ENCODE measurements at places on chromosomes 2 and 18.

GRCh38 chr18:58635891-58636290, 7.0 kb upstream of the ALPK2 start:
- no peak for DNase-seq

- no peak for DNase-seq
Observed at GRCh38 chr18:68769461-68769860, 28.4 kb upstream of the CCDC102B start.

- DNase-seq, result no peak
Observed at GRCh38 chr18:33355263-33355662, 85.3 kb downstream of the CCDC178 start.

GRCh38 chr2:205139822-205140463, 542.4 kb upstream of the NRP2 start:
- DNase-seq, result no peak

- no peak for DNase-seq
Observed at GRCh38 chr2:48198371-48198770, 292.1 kb upstream of the FBXO11 start.

DNA sequence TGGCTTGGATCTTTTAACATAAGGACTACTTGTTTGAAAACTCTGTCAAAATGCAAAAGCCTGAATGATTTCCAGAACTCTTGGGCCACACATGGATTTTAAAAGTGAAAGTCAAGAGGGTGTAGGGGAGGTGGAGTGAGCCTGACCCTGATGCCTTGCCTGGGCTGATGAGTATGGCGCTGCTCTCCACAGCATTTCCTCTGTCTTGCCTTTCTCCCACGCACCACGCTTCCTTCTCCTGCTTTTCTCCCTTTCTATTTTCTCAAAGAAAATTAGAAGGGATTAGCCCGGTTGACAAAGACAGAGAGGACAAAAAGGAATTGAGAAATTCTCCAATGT, 207.0 kb upstream of the CCDC68 start:
- DNase-seq, result no peak

DNA sequence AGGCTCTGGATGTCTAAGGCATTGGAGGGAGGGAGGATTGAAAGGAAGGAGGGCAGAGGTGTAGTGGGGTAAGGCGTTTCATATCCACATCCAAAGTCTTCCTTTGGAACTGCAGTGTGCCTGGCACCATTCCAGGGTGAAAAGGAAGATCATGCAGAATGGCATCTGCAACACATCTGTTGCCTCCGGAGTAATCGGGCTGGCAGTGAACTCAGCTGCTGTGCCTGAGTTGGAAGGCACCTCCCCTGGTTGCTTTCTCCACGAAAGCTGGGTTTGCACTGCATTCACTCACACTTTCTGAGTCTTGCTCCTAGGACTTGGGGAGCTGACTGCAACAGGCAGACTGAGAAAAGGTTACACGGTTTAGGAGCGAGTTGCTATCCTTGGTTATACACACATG, 30.3 kb upstream of the SEC11C start:
- no peak for DNase-seq

DNA sequence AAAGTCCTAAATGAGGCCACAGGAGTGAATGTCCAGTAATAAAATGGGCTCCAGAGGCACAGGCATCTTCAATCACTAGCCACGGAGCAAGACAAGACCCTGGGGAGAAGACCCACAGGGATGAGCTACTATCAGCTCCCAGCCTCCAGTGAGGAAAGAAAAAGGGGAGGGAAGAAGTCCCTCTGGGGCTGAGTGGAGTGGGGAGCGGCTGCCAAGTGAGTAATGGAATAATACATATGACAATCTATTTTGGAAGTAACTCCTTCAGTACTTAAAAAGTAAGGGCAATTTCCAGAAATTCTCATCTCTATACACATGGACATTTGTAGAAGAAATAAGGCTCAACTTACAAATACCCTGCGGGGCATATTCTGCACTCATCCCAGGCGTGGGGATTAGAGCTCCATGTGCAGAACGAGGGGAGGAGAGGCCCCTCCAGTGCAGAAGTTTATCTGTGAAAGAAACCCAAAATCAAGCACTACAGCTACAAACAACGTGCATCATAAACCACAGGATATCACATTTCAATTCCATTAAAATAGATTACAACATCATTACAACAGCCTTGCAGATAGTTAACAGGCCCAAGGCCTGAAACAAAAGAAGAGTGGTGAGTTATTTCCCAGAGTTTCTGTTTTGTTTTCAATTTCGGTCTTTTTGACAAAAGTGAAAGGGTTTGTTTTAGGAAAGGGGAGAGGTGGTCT, 84.9 kb downstream of the BCL11A start:
- no peak for DNase-seq

- no peak for DNase-seq
Observed at GRCh38 chr18:62610351-62610700, 87.5 kb downstream of the ZCCHC2 start.

GRCh38 chr2:219261024-219261855, 7.5 kb upstream of the TUBA4A start:
- DNase-seq, result no peak

- no peak for DNase-seq
Observed at GRCh38 chr18:11488175-11488574, 121.2 kb upstream of the SLC35G4 start.

- no peak for DNase-seq
Observed at GRCh38 chr2:19532547-19533196, 174.2 kb upstream of the OSR1 start.

DNA sequence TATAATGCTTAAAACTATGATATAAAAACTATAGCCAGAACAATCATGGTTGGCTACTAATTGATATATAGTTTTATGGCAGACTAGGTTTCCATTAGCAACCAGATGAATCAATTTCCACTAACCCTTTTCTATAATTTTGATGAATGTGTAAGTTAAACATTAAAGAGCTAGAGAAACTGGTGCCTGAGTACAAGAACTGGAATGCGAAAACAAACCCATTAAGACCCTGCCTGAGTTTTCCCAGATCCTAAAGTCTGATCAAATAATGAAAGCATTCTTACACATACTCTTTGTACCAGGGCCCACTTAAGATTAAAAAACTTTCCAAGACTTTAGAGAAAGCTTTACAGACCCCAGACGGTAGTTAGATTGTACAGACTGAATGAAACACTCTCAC, 21.3 kb downstream of the MRPL19 start:
- DNase-seq, result no peak

All from hepatic stellate cell (primary cell).